ENCODE measurements at places on chromosomes 1 and 21.

DNA sequence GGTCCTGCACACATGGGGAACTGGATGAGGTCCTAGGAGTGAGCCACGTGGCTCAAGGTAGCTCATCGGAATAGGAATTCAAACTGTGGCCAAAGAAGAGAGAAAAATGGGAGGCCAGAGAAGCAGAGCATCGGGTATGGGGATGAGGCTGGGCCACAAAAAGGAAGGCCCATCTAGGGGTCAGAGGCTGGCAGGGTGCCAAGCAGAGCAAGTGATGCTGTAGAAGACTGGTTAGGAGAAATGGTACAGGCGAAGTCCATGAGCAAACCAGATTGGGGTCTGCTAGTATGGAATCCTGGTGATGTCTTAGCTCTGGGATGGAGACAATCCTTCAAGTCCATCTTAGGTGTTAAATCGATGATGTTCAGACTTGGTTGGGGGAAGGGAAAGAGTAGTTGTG lies 68.0 kb downstream of the TEX35 start:
- no peak for DNase-seq

- DNase-seq = no peak
Measured at GRCh38 chr1:208848854-208849253, 604.7 kb upstream of the PLXNA2 start.

GRCh38 chr1:193312432-193312831 lies 126.0 kb upstream of the B3GALT2 start:
- no peak for DNase-seq

GRCh38 chr1:150194381-150195031 lies 41.4 kb downstream of the ANP32E start:
- peak; percentile 94 for DNase-seq

DNA sequence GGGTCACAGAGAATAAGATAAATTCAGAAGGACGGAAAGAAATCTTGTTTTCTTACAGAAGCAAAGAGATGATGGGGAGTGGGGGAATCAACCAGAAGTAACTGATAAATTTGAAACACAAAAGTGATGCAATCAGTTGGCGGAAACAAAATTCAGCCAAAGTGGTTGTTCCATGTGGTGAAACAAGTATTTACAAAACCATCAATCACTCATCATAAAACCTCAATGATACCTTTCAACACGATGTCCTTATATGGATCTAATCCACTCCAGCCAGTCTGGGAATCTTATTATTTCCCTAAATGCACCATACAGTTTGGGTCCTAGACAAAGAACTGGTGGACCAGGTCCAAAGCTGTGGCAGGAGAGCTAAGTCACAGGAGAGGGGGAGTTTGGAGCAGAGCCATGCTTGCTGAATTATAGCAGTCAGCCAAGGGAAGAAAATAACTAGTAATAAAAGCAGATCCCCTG lies 303.8 kb upstream of the LRRC7 start:
- peak; percentile 32 for DNase-seq

GRCh38 chr1:17789926-17790325 lies 34.8 kb downstream of the ACTL8 start:
- DNase-seq = no peak

DNA sequence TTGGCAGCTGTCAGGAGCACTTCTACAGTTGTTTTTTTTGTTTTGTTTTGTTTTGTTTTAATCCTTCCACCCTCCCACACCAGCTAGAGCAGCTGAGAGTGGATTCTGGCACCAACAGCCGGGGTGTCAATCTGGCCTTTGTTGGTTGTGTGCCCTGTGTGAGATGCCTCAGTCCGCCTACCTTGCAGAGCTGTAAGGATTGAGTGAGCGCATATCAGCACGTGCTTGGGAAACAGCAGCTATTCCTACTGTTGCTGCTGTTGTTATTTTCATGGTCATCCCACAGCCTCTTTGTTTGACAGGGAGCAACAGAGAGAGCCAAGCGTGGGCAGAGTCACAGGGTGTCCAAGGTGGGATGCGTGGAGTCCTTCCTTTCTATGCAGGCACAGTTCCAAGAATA lies 50.4 kb downstream of the PGBD5 start:
- no peak for DNase-seq

DNA sequence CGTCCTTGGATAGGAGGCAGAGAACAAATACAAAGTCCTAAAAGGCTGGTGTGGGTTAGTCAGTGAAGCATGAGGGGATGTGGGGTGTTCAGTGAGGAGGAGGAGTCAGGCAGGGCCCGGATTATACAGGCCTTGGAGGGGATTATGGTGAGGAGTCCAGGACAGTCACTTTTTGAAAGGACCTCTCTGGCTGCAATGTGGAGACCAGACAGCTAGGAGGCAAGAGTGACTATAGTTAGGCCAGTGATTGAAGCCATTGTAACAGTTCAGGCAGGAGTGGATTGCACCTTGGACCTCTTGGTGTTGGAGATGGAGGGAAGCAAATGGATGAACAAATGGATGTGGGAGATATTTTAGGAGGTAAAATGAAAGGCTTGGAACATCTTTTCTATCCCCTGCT lies 115.8 kb downstream of the C1orf94 start:
- DNase-seq = no peak

- no peak for DNase-seq
Measured at GRCh38 chr1:209102120-209102519, 481.4 kb upstream of the CAMK1G start.

- no peak for DNase-seq
Measured at GRCh38 chr1:222643606-222643937, 25.7 kb downstream of the MIA3 start.

All from amniotic epithelial cell (primary cell).